ENCODE measurements at places on chromosomes 12 and 14. TPM values are rescaled to one million over a fixed set of nuclear protein-coding genes. Genes with fewer than 3 reads are reported as not detected.

DNA sequence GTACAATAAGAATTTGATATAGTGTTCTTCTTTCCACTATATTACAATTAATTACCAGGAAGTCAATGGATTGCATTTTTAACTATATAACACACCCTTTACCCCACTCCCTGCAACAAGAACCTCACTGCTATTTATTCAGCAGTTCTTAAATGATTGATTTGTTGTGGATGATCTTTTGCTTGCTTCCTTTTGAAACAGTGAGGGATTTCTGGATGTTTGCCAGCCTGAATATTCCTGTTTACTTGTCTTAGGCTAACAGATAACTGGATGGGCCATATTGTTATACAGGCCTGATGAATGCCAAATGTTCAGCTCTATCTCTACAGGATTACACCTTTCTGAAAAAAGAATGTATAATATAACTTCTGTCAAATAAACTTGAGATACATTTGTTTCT, 497.6 kb downstream of the APAF1 start:
- no peaks in the 10 kb centered on the region for H3K36me3 ChIP-seq
- H3K27me3 ChIP-seq = no peaks in the 10 kb centered on the region
- no peak overlapping the region for H3K27ac ChIP-seq
- DNase-seq = no peak
- H3K4me1 ChIP-seq = peaks cover 3% of the 10 kb centered on the region

The RNASE7 gene
- not detected for polyA plus RNA-seq

DNA sequence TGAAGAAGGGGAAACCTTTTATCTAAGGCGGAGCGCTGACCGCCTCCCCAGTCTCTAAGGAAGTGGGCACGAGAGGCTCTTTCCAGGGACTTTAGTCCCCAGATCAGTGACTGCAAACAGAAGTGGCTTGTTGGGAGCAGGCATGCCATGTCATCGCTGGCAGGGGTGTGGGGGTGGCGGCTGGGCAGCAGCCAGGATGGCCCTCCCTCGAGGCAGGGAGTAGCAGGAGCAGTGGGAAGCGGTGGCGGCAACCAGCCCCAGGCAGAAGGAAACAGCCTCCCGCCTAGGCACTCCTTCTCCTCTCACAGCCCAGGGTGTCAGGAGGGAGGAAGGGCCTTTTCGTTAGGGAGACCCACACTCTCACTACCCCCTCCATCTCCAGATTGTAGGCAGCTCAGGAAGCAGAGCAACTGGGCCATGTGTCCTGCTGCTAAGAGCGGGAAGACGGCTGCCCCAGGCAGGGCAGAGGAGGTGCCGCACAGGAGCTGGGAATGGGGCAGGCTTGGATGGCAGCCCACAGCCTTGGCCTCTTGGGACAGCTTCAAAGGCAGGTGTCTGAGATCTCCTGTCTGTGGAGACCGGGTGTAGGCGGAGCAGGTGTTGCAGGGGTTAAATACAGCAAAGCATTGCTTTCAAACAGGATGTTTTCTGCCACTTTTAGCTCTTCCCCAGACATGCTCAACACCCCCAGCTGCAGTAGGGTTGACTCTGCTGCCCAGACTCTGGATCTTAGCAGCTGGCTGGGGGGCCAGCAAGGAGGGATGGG, 21.8 kb downstream of the VDR start:
- H3K36me3 ChIP-seq = no peaks in the 10 kb centered on the region
- no peaks in the 10 kb centered on the region for H3K27me3 ChIP-seq
- no peak overlapping the region for H3K4me3 ChIP-seq
- H3K4me1 ChIP-seq = peaks cover 3% of the 10 kb centered on the region

DNA sequence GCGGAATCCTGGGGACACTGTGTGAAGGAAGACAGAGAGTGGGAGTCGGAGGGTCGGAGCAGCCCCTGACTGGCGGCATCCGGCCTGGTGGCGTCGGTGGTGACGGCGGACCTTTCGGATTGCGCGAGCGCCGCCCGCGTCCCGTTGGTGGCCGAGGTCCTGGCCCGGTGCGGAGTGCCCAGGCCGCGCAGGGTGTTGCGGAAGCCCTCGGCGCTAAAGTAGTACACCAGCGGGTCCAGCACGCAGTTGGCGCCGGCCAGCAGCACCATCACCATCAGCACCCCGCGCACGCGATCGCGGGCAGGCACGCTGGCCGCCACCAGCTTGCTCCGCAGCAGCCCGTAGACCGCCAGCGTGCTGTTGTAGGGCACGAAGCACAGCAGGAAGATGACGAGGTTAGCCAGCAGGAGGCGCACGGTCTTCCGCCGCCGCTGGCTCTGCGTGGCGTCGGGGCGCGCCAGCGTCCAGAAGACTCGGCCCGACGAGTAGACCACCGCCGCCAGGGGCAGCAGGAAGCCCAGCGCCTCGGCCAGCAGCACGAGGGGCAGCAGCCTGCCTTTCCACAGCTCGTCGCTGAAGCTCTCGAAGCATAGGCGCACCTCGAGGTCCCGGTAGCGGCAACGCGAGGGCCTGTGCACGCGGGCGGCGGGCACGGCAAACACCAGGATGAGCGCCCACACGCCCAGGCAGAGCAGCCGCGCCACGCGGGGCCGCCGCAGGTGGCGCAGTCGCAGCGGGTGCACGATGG, 13.1 kb upstream of the CHD4 start:
- DNase-seq = peak; percentile 91
- peaks cover 27% of the 10 kb centered on the region for H3K27me3 ChIP-seq
- peaks cover 3% of the 10 kb centered on the region for H3K4me1 ChIP-seq
- H3K27ac ChIP-seq = no peak overlapping the region

The C1S gene
- polyA plus RNA-seq = 4.4 TPM

The IFNG-AS1 gene
- not detected for polyA plus RNA-seq

- no peaks in the 10 kb centered on the region for H3K4me1 ChIP-seq
- no peak overlapping the region for H3K27ac ChIP-seq
- DNase-seq = peak; percentile 29
- H3K4me3 ChIP-seq = no peak overlapping the region
- no peaks in the 10 kb centered on the region for H3K36me3 ChIP-seq
Observed at GRCh38 chr14:99435327-99435726, 45.3 kb downstream of the SETD3 start.

DNA sequence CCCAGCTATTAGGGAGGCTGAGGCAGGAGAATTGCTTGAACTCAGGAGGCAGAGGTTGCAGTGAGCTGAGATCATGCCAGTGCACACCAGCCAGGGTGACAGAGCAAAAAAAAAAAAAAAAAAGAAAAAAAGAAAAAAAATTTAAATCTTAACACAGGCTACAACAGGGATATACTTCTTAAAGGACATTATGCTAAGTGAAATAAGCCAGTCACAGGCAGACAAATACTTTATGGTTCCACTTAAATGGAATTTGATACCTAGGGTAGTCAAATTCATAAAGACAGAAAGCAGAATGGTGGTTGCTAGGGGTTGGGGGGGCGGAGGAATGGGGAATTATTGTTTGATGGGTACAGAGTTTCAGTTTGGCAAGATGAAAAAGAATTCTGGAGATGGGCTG, 14.8 kb upstream of the PPTC7 start:
- no peak overlapping the region for H3K27ac ChIP-seq
- H3K4me3 ChIP-seq = no peak overlapping the region
- H3K36me3 ChIP-seq = no peaks in the 10 kb centered on the region
- DNase-seq = no peak
- no peaks in the 10 kb centered on the region for H3K4me1 ChIP-seq

GRCh38 chr12:58576916-58577315, 343.4 kb downstream of the LRIG3 start:
- no peaks in the 10 kb centered on the region for H3K4me1 ChIP-seq
- DNase-seq = no peak
- no peaks in the 10 kb centered on the region for H3K27me3 ChIP-seq
- no peak overlapping the region for H3K27ac ChIP-seq

The TAS2R46 gene
- polyA plus RNA-seq = 0.14 TPM

DNA sequence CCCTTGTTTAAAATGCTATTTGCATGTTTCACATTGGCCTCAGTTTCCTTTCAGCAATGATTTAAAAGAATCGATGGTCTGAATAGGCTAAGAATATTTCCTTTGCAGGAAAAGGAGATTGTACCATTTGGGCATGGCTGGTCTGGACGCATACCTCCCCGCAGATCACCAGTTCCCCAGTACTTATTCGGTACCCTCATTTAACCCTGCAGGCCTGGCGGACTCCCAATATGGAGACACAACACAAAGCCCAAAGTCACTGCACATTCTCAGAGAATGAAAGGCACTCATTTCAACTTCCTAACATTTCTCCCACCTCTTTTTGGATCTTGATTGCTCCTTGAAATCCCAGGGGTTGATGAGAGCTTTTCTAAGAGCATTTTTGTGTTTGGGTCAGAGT, 152.9 kb downstream of the GCH1 start:
- no peak for DNase-seq
- H3K4me1 ChIP-seq = no peaks in the 10 kb centered on the region
- no peaks in the 10 kb centered on the region for H3K27me3 ChIP-seq
- no peak overlapping the region for H3K27ac ChIP-seq
- H3K36me3 ChIP-seq = no peaks in the 10 kb centered on the region
- H3K4me3 ChIP-seq = no peak overlapping the region

- no peak for DNase-seq
- H3K4me3 ChIP-seq = no peak overlapping the region
- no peaks in the 10 kb centered on the region for H3K36me3 ChIP-seq
- H3K27ac ChIP-seq = no peak overlapping the region
- no peaks in the 10 kb centered on the region for H3K27me3 ChIP-seq
Observed at GRCh38 chr12:112527501-112527900, 108.8 kb downstream of the PTPN11 start.

The IFI27L2 gene
- 69.6 TPM for polyA plus RNA-seq

DNA sequence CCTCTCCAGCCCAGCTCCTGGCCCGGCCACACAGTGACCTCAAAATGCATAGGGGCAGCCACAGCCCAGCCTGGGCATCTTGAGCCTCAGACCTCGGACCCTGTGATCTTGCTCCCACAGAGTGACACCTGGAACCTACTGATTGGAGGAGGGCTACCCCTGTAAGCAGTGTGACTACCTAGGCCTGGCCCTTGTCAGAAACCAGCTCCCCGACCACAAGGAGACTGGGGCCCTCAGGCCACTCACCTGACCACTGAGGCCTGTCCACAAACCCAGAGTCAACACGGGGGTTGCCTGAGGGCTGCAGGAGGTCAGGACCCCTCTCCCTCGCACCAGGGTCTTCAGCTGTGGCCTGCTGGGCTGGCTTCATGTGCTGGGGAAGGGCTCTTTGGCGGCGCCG, 9.0 kb downstream of the ANHX start:
- no peaks in the 10 kb centered on the region for H3K36me3 ChIP-seq
- H3K4me3 ChIP-seq = no peak overlapping the region
- no peaks in the 10 kb centered on the region for H3K27me3 ChIP-seq
- DNase-seq = no peak
- no peak overlapping the region for H3K27ac ChIP-seq

The CRIP2 gene
- polyA plus RNA-seq = 13.5 TPM

The LRP6 gene
- 53.6 TPM for polyA plus RNA-seq

DNA sequence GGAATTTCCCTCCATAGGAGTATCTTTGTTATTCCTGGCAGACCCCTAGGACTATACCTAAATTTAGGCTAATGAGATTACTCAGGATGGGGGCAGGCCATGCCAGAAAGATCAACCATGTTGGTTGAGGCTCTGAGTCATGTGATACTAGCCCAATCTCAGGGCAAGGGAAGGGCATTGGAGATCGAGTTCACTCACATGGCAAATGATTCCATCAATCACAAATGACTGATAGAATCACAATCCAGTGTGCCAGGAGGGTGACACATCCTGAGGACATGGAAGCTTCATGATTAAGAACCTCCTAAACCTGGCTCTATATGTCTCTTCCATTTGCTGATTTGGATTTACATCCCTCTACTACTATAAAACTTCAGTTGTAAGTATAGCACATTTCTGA, 182.3 kb downstream of the NTF3 start:
- H3K27ac ChIP-seq = no peak overlapping the region
- no peak for DNase-seq
- no peaks in the 10 kb centered on the region for H3K4me1 ChIP-seq
- H3K4me3 ChIP-seq = no peak overlapping the region
- H3K27me3 ChIP-seq = no peaks in the 10 kb centered on the region
- H3K36me3 ChIP-seq = no peaks in the 10 kb centered on the region

- no peaks in the 10 kb centered on the region for H3K36me3 ChIP-seq
- H3K27me3 ChIP-seq = no peaks in the 10 kb centered on the region
- no peak overlapping the region for H3K4me3 ChIP-seq
- H3K27ac ChIP-seq = no peak overlapping the region
- no peak for DNase-seq
Observed at GRCh38 chr12:25875661-25876060, 82.8 kb upstream of the RASSF8 start.

GRCh38 chr12:100138048-100138802, 4.4 kb downstream of the BLTP3B start:
- no peaks in the 10 kb centered on the region for H3K36me3 ChIP-seq
- H3K4me1 ChIP-seq = peaks cover 2% of the 10 kb centered on the region
- no peak for DNase-seq
- H3K4me3 ChIP-seq = no peak overlapping the region
- H3K27ac ChIP-seq = no peak overlapping the region

DNA sequence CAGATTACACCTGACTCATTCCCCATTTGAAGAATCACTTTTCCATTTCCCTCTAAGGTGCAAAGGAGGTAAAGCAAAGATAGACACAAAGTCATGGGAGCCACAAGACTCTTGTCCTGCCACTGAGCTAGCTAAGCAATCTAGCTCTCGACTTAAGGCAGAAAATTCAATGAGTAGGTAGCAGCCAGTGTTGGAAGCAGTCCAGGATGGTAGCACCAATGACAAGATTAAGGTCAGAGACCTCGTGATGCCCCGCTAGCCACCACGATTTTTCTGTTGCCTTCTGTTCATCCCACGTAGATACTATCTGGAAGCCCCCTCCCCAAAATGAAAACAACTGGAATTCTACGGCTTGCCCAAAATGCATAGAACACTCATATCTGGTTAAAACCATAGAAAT, 1.4 kb downstream of the VAMP1 start:
- H3K4me1 ChIP-seq = peaks cover 4% of the 10 kb centered on the region
- H3K27me3 ChIP-seq = no peaks in the 10 kb centered on the region
- H3K27ac ChIP-seq = no peak overlapping the region
- no peak overlapping the region for H3K4me3 ChIP-seq
- peaks cover 10% of the 10 kb centered on the region for H3K36me3 ChIP-seq

DNA sequence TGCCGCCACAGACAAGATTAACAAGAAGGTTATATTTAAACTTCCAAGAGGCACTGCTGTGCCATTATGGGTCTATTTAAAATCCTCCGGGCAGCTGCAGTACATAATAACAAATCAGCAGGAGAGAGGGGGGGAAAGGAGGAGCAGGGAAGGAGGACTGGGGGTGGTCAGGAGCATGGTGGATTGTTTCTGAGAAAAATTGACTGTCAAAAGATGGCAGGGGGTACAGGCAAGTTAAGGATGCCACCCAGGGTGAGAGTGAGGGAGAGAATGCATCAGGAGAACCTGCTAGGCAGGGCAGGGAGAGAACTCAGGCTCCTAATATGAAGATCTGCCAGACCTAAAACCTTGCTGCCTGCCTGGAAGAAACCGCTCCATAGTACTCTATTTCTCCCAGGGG, 181.8 kb downstream of the GRIN2B start:
- H3K4me1 ChIP-seq = no peaks in the 10 kb centered on the region
- no peak overlapping the region for H3K4me3 ChIP-seq
- DNase-seq = peak; percentile 53
- H3K36me3 ChIP-seq = no peaks in the 10 kb centered on the region

The NKX2-1 gene
- polyA plus RNA-seq = not detected

GRCh38 chr12:93087840-93088610, 158.9 kb upstream of the EEA1 start:
- H3K4me1 ChIP-seq = no peaks in the 10 kb centered on the region
- no peak overlapping the region for H3K27ac ChIP-seq
- H3K36me3 ChIP-seq = no peaks in the 10 kb centered on the region
- H3K4me3 ChIP-seq = no peak overlapping the region
- DNase-seq = no peak
- no peaks in the 10 kb centered on the region for H3K27me3 ChIP-seq
